ENCODE measurements at places on chromosomes 7 and 10.

DNA sequence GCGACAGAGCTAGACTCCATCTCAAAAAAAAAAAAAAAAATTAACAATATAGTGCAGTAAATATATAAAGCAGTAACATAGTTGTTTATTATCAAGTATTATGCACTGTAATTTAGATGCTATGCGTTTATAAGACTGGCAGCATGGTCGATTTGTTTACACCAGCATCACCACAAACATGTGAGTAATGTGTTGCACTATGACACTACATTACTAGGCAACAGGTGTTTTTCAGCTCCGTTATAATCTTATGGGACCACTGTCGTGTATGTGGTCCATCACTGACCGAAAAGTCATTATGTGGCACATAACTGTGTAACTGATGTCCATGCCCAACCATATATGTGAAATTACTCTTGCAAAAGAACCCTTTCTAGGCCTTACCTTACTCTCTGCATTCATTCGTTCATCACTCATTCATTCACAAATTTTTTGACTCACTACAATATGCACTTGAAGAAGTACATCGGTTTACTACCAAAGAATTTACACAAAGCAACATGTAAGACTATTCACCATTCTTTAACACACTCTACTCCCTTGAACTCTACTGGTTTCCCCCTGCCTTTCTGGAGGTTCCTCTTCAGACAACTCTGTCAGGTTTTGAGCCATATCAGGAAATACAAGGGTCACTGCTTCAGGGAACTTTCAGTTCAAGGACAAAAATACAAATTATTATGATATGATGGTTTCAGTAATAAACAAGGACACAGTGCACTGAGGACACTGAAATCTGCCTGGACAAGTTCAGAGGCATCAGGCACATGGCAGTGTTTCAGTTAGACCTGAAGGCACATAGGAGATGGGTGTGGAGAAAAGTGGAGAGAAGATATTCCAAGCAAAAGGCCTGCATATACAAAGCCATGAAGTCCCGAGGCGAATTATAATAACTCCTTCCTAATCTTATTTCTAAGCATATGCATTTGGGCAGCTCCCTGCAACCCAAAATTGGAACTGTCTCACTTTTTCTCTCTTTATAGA is 17.4 kb downstream of the ITGB1 start:
- no peak for DNase-seq

DNA sequence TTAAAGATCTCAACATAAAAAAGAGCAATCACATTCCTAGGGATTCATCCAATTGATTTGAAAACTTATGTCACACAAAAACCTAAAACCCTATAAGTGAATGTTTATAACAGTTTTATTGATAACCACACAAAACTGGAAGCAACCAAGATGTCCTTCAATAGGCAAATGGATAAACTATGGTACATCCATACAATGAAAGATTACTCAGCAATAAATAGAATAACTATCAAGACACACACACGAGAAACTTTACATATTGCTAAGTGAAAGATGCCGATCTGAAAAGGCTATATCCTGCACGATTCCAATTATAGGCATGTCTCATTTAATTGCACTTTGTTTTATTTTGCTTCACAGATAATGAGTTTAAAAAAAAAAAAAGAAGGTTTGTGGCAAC is 83.3 kb downstream of the ATE1 start:
- DNase-seq = no peak

- no peak for DNase-seq
Observed at GRCh38 chr7:37635346-37635745, 48.2 kb upstream of the GPR141 start.

GRCh38 chr7:54559401-54559800 is 17.2 kb downstream of the VSTM2A start:
- no peak for DNase-seq

DNA sequence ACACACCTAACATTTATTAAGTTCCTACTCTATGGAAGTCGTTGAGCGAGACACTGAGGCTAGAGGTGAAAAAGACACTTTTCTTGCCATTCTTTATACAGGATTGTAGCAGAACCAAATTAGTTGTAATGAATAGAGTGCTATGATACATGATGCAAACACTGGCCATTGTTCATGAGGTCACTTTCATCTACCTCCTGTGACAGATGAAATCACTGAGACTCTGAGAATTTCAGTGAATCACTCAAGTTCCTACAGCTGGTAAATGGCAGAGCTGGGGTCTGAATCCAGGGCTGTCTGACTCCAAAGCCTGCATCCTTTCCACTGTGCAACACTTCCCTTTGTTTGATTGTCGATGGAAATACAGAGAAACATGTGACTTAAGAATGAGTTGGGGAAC is 657.6 kb downstream of the LRMDA start:
- DNase-seq = no peak

- peak; percentile 76 for DNase-seq
Observed at GRCh38 chr7:91503934-91504555, 239.8 kb downstream of the FZD1 start.

GRCh38 chr7:42167631-42168236 is 69.3 kb downstream of the GLI3 start:
- DNase-seq = peak; percentile 69

GRCh38 chr7:108716783-108717182 is 147.1 kb downstream of the DNAJB9 start:
- DNase-seq = no peak

DNA sequence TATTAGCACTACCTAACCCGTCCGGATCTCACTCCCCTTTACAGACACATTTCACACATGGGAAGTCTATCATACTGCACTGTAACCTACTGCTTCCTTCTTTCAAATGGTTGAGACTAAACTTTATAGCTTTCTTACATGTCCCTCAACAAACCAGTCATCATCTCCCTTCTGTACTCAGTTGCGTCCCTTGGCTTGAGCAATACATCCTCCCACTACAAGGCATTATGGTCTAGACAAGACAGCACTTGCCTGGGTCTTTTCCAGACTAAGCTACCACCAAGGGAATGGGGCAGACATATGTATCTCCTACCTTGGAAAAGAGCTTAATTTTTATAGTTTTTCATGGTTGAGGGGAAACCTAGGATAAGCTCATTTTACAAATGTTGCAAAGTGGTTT is 575.2 kb downstream of the KCNMA1 start:
- no peak for DNase-seq

DNA sequence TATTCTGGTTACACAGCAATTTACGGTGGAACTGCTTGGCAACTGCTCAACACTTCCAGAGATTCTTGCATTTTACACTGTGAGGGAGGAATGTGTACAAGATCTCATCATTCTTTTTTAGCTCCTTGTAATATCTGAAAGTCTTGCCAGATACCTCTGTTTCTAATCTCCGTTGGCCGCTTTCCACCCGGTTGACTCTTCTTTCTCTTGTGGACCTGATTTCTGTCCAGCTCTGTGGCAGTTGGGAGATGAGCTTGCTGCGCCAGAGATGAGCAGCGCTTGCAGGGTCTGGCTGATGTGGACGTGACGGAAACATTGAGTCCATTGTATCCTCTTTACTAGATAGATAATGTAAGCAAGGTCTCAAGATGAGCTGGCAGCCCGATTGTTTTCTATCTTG is 27.6 kb downstream of the SPAG6 start:
- peak; percentile 43 for DNase-seq

DNA sequence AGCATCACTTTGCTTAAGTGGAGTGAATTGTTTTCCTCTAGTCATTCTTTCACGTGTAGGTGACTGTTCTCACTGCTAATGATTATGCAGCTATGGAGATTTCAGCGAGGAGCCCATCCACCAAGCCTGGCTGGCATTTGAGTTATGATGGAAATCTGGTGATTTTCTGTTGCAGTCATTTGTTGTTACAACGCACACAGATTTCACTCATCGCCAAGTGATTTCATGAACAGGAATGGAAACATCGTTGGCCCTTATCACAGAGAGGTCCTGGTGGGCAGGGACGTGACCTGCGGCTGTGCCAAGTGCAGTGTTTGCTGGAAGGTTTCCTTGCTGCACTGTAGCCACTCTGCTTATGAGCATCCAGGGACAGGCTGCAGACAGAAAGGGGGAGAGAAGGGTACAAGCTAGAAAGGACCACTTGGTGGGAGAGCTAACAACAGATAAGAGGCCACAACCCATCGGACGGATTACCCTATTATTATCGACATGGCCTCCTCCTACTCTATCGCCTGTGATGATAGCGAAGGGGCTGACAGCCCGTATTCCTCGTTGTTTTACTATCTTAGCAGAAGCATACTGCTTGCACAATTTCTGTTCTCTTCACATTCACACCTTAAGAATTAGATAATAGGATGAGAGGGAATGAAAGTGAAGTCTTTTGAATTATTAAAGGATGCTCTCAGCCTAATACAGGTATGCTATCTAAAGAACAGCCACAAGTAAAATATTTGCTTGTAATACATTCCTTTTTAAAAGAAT is 99.0 kb upstream of the PITRM1 start:
- no peak for DNase-seq

DNA sequence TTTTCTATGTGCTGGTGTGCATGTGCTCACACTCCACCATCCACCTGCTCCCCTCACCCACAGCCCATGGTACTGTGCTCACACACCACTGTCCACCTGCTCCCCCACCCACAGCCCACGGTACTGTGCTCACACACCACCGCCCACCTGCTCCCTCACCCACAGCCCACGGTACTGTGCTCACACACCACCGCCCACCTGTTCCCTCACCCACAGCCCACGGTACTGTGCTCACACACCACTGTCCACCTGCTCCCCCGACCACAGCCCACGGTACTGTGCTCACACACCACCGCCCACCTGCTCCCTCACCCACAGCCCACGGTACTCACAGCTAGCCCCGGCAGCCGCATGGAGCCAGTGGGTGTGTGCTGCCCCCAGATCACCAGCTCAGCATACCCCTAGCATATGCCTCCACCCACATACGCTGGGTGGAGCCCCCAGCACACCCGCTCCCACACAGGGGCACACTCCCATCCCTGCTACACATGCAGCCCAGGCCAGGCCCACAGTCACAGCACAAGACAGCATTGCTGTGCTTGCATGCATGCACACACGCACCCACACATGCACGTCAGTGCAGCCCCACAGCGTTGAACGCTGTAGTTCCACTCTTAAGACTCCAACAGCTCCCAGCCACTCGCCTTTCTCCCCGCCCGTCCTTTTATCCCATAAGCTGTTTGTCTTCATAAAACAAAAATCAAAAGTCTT is 62.0 kb downstream of the PAX2 start:
- DNase-seq = no peak

- no peak for DNase-seq
Observed at GRCh38 chr7:16135658-16136057, 285.7 kb downstream of the CRPPA start.

- no peak for DNase-seq
Observed at GRCh38 chr7:7675686-7676085, 35.1 kb downstream of the UMAD1 start.

DNA sequence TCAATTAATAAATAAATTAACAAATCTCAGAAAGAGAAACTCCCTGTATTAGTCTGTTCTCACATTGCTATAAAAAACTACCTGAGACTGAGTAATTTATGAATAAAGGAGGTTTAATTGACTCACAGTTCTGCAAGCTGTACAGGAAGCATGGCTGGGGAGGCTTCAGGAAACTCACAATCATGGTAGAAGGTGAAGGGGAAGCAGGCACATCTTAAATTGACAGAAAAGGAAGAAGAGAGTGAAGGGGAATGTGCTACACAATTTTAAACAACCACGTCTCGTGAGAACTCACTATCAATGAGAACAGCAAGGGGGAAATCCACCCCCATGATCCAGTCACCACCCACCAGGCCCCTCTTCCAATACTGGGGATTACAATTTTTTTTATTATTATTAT is 358.3 kb upstream of the KIAA1217 start:
- DNase-seq = no peak

DNA sequence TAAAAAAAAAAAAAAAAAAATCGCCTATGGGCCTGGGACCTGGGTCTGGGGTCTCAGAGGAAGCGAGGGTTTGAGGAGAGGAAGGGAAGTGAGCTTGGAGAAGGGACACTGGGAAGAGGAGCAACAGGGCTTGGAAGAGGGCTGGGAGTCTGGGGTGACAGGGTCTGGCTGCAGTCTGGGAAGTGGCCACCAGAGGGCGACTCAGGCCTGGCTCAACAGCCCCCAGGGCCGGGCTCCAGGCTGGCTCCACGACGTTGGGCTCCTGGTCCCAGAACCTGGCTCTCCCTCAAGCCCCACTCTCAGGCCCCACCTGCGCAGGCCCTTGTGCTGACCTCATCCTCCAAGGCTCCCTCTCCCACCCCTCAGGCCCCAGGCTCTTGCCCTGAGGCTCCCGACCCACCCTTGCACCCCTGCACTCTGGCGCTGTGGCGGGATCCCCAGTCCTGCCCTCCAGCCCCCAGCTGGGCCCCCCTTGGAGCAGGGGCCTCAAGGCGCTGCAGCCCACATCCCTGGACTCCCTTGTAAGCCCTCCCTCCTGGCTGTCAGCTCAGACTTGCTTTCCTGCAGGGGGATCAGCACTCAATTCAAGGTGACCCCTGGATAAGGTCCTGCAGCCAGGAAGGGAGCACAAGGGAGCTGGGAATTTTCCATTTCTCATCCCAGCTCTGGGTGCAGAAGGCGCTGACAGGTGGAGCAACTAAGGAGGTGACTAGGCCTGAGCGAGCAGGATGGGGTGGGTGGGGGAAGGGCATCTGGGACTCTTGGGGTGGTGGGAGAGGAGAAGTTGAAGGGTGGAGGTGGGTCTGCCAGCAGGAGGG is 5.4 kb upstream of the SPACDR start:
- DNase-seq = peak; percentile 22

DNA sequence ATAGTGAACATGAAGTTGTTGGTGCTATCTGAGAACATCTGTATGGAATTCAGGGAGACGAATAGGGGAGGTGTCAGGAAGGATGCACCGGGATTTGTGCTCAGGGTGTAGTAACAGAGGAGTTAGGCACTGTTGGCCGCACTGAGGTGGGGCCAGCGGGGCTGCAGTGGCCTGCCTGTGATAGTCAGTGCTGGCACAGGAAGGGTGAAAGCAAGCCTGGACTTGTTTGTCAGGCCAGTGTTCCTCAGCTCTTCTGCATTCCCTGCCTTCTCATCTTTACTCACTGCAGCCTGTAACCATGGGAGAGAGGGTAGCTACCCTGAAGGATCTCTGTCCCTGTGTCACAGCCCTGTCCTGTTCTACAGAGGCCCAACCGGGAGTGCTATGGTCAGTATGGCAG is 81.3 kb downstream of the SH2D4B start:
- DNase-seq = no peak

DNA sequence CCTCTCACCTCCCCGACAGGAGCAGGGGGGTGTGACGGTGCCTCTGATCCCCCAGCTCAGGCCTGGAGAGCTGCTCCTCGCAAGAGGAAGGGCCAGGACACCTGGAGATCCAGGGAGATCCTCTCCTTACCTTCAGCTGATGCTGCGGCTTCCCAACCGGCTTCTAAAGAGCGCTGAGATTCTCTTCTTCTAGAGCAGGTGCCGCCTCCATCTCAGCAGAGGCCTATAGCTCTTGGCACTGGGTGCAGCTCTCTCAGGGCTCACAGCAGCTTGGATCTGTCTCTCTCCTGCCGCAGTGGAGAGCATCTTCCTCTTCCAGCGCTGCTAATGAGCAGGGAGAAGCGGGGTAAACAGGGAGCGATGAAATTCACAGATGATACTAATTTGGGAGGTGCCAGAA is 189.6 kb upstream of the PLXNA4 start:
- DNase-seq = no peak

GRCh38 chr10:62234077-62234605 is 34.5 kb downstream of the RTKN2 start:
- DNase-seq = no peak
